ENCODE measurements at places on chromosomes 3 and 15.

GRCh38 chr15:67968966-67969365 lies 85.1 kb upstream of the PIAS1 start:
- no peak for DNase-seq

- peak; percentile 32 for DNase-seq
Observed at GRCh38 chr3:187975561-187976364, 178.2 kb upstream of the LPP start.

DNA sequence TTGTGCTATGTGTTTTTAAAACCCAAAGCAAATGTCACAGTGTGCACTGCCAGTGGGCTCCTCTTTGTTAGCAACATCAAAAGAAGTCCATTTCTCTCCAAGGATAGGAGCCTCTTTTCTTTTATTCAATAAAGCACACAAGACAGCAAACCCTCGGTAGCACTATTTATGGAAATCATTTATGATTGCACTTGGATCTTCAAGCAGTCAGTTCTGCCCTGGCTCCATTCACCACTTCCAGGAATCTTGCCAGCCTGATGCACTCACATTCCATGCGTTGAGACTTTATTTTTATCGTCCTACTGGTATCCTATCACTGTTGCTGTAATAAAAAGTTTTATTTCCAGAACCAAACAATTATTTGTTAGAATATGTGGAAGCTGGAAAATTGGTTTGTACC lies 412.1 kb downstream of the TBL1XR1 start:
- DNase-seq: no peak

GRCh38 chr3:189734061-189734460 lies 102.9 kb downstream of the TP63 start:
- DNase-seq: no peak

GRCh38 chr3:106294121-106294520 lies 425.3 kb upstream of the CBLB start:
- no peak for DNase-seq

DNA sequence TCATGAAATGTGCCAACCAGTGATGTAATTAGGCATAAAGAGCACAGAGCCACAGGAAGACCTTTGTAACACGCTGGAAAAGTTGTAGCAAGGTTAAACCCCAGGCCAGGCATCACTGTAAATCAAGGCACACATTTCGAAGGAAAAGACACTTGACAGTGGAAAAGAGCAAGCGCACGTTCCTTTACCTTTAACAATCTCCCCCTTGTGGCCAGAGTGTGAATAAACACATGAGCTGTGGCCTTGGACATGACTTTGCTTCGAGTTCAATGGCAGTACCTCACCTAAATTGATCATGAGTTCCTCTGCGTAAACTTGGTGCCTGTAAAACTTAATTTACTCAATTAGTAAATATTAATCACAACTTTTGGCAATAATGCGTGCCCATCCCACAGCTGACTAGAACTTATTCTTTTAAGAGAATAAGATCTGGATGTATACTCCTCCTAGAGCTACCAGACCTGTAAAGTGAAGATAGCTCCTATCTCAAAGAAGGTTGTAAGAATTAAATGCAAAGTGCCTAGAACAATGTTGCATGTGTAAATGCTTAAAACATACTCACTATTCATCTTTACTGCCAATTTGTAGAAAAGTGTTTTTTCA lies 757.0 kb upstream of the NECTIN3 start:
- DNase-seq: peak; percentile 30

GRCh38 chr15:64622410-64623260 lies 152.8 kb downstream of the RBPMS2 start:
- DNase-seq: peak; percentile 21

DNA sequence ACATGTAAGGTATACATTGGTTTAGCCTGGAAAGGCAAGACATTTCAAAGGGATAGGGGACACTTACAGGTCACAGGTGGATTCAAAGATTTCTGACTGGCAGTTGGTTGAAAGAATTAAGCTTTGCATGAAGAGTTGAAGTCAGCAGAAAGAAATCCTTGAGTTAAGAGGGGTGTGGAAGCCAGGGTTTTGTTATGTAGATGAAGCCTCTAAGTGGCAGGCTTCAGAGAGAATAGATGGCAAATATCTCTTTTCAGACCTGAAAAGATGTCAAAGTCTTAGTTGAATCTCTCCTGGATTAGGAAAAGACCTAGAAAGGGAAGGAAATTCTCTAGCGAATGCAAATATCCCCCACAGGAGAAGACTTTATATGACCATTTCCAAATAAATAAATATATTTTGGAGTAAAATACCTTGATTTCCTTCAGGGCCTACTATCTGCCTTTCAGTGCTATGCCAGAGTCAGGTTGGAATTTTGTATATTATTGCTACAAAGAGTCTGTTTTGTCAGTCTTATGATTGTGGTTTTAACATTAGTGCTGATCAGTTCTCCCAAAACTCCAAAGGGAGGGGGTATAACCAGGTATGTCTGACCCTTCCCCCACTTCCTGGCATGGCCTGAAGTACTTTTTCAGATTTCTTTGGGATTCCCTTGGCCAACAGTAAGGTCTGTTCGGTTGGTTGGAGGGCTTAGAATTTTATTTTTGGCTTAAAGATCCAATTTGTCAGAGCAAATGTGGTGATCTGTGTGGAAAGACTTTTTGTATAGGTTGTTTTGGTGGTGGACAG lies 286.4 kb downstream of the LRTM1 start:
- DNase-seq: no peak
